Activated T-cell treated with anti-CD3 and anti-CD28 coated beads, Interleukin-2, amount 50 U/mL, for 72 hours (primary cell): ENCODE measurements at places on chromosomes 2 and 18. TPM values are rescaled to one million over a fixed set of nuclear protein-coding genes. Genes with fewer than 3 reads are reported as not detected.

DNA sequence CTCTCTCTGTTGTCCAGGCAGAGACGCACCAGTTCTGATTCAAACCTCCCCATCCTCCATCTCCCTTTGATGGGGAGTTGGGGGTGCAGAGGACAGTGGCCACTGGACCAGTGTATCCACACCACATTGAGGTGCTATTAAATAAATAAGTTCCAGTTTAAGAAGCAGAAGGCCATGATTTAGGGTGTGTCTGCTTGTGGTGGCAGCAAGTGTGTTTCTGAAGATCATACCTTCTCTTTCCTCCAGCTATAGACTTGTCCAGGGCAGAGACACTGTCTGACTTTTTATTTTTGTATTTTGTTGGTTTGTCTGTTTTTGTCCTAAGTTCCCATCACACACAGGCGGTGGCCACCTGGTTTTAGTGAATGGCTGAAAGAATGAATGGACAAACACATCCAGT is 16.5 kb upstream of the INO80C start:
- peaks cover 7% of the 10 kb centered on the region for H3K4me1 ChIP-seq
- H3K27me3 ChIP-seq = no peaks in the 10 kb centered on the region
- no peak overlapping the region for H3K4me3 ChIP-seq
- H3K36me3 ChIP-seq = no peaks in the 10 kb centered on the region

GRCh38 chr18:59690186-59690982 is 6.8 kb downstream of the CCBE1 start:
- H3K4me3 ChIP-seq = no peak overlapping the region
- DNase-seq = no peak
- H3K27me3 ChIP-seq = peaks cover 24% of the 10 kb centered on the region
- no peaks in the 10 kb centered on the region for H3K4me1 ChIP-seq
- H3K27ac ChIP-seq = no peak overlapping the region

GRCh38 chr2:119236796-119237195 is 13.2 kb downstream of the STEAP3 start:
- no peak for DNase-seq
- H3K4me1 ChIP-seq = peaks cover 10% of the 10 kb centered on the region
- no peaks in the 10 kb centered on the region for H3K27me3 ChIP-seq
- H3K4me3 ChIP-seq = no peak overlapping the region
- H3K36me3 ChIP-seq = no peaks in the 10 kb centered on the region

DNA sequence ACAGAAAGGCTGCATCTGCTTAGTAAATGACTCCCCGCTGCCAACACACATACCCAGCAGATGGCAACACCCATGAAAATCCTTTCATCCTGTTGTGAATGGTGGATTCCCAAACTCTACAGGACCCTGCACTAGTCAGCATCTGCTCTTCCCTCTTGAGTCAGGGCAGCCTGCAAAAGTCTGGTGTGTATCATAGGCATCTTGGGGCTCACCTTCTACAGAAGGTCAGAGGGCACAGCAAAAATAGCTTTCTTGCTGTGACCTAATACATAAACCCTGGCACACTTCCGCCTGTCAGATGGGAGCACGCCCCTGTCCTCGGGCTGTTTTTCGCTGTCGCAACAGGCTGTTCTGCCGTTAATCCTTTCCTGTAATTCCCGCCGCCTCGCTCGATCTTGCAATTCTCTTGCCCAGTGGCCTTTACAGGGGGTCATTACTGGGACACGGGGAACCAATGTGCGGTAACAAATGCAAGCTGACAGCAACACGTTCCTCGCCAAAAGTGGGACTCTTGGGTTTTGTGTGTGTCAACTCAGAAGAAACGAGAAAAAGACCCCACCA is 19.9 kb upstream of the SCYGR1 start:
- H3K4me3 ChIP-seq = no peak overlapping the region
- no peaks in the 10 kb centered on the region for H3K27me3 ChIP-seq
- peaks cover 67% of the 10 kb centered on the region for H3K4me1 ChIP-seq
- no peaks in the 10 kb centered on the region for H3K36me3 ChIP-seq
- H3K27ac ChIP-seq = no peak overlapping the region

- H3K27ac ChIP-seq = no peak overlapping the region
- H3K4me3 ChIP-seq = no peak overlapping the region
- peaks cover 10% of the 10 kb centered on the region for H3K4me1 ChIP-seq
- H3K36me3 ChIP-seq = no peaks in the 10 kb centered on the region
- no peaks in the 10 kb centered on the region for H3K27me3 ChIP-seq
Observed at GRCh38 chr18:57754577-57755338, 48.4 kb downstream of the ATP8B1 start.

DNA sequence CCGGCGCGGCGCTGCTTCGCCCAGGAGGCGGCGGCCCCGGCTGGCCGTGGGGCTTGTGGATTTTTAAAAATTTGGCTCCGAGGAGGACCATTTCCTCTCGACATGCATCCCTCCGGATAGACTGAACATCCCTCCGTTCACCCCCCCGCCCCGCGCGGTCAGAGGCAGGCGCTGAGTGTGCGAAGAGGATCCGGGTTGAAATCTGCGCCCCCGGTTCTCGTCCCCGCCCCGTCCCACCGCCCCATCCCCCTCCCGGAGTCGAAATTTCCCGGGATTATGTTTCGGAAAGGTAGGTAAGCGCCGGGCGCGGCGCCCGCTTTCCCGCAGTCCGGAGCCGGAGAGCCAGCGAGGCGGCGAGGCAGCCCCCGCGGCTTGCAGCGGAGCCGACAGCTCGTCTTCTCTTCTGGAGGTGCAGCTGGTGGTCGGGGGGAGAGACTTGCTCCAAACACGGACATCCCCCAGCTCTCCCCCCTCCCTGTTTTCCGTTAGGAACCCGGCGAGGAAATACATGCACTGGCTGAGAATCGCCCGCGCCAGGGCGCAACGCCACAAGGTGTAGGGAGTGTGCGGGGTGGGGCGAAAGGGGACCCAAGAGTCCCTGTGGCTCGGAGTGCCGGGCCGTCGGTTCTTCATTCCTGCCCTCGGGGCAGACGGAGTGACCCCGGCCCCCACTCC is at the start of gene PRKCE:
PRKCE (plus strand) TSS at position 261 of the 675 bp plus-strand sequence.
- peaks cover 5% of the 10 kb centered on the region for H3K36me3 ChIP-seq
- H3K27ac ChIP-seq = peak within 1 kb of the TSS; percentile 59
- peak within 1 kb of the TSS; percentile 89 for H3K4me3 ChIP-seq
- H3K4me1 ChIP-seq = peaks cover 29% of the 10 kb centered on the region
- peaks cover 11% of the 10 kb centered on the region for H3K27me3 ChIP-seq

- H3K36me3 ChIP-seq = peaks cover 25% of the 10 kb centered on the region
- no peaks in the 10 kb centered on the region for H3K4me1 ChIP-seq
- H3K27me3 ChIP-seq = no peaks in the 10 kb centered on the region
- DNase-seq = no peak
- no peak overlapping the region for H3K4me3 ChIP-seq
Observed at GRCh38 chr2:36478999-36479398, 119.0 kb downstream of the FEZ2 start.

GRCh38 chr18:11857177-11857887 is 6.1 kb downstream of the CHMP1B start:
- DNase-seq = no peak
- no peak overlapping the region for H3K27ac ChIP-seq
- H3K36me3 ChIP-seq = no peaks in the 10 kb centered on the region
- no peaks in the 10 kb centered on the region for H3K27me3 ChIP-seq
- peaks cover 41% of the 10 kb centered on the region for H3K4me1 ChIP-seq
- no peak overlapping the region for H3K4me3 ChIP-seq

TRABD2A gene
- total RNA-seq = 35.1 TPM

GRCh38 chr2:210356944-210357343 is 42.0 kb upstream of the MYL1 start:
- H3K27me3 ChIP-seq = no peaks in the 10 kb centered on the region
- DNase-seq = no peak
- H3K4me1 ChIP-seq = no peaks in the 10 kb centered on the region
- no peak overlapping the region for H3K4me3 ChIP-seq
- H3K27ac ChIP-seq = no peak overlapping the region

SKA1 gene
- total RNA-seq = 63.2 TPM
